ENCODE measurements at places on chromosomes 11 and 22.

- DNase-seq, result no peak
Observed at GRCh38 chr11:26621132-26621531, 49.1 kb upstream of the MUC15 start.

DNA sequence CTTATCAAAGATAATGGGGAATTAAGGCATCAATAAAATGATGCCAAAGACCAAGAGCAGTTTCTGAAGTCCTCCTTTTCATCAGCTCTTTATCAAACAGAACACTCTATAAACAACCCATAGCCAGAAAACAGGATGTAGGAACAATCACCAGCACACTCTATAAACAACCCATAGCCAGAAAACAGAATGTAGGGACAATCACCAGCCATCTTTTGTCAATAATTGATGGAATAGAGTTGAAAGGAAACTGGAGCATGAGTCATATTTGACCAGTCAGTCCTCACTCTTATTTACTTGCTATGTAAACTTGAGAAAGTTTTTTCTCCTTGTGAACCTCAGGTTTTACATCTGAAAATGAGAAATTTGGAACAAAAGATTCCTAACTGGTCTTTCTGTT, 10.0 kb downstream of the MS4A2 start:
- no peak for DNase-seq

DNA sequence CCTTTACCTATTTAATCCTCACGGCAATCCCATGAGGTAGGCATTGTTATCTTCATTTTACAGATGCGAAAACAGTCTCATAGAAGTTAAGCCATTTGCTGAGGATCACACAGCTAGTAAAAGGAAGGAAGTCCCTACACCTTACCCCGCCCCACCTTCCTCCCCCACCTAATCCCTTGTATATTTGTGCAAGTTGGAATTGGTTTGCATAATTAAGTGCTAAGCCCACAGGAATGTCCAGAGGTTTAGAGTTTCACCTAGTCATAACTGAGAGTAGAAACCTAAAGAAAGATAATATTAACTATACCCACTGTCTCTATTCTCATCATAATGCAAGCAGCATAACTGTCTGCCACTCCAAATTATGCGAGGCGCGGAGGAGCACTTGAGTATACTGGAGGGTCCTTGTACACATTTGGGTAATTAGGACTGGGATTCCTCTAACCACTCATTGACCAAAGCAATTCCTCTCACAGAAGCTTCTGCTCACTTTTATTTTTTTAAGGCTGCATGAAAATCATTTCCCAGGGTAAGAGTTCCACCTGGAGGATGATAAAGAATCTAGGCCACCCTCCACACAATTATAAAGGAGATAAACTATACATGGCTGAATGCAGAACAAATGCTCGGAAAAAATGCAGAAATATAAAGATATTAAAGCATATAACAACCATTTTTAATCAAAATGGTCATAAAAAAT, 199.9 kb downstream of the FAM181B start:
- no peak for DNase-seq

DNA sequence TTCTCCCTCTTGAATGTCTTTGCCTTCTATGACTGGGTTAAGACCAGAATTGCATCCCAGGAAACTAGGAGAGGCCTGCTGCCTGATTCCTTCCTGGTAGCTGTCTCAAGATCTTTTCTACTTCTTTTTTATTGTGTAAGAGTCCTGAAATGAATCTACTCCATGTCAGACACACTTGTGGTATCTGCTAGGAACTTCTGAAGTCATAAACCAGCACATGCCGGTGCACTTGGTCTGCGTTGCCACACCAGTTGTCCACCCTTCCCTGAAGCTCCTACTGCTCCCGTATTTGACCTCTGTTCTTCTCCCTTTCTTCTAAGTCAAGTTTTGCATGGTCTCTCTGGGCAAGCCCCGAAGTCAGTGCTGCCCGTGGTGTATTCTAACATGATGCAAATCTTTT, 644.2 kb downstream of the ETS1 start:
- no peak for DNase-seq

DNA sequence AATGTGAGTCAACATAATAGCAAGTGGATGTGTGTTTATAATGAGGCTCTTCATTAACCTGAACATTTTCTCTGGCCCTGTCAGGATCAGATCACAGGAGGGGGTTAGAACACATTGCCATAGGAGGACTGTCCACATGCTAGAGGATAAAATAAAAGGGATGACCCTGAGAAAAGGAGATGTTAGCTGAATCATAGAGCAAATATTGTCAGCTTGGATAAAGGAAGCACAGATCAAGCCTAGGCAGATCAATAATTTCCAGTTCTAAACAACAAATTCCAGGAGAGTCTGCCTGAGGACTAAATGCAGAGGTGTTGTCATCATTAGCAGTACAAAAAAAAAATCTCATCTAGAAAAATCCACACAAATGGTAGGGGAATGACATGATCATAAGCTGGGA, 337.9 kb downstream of the LRRC4C start:
- DNase-seq, result no peak
